Fibroblast of skin of left quadriceps (primary cell): ENCODE measurements at places on chromosomes 12 and 14.

GRCh38 chr12:132437252-132437932 is 52.6 kb upstream of the FBRSL1 start:
- no peak for DNase-seq

DNA sequence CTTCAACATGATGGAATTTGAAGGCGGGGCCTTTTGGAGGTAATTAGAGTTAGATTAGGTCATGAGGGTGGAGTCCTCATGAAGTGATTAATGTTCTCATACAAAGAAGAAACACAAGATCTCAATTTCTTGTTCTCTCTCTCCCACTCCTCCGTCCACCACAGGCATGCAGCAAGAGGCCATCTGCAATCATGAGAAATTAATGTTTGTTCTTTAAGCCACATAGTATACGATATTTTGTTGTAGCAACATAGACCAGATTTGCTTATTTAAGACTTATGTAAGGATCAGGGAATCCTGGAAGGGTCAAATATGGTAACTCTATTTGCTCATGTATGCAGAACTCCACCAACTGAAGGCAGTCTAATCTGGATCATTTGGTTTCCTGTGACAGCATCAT is 429.0 kb downstream of the LRIG3 start:
- peak; percentile 64 for DNase-seq

GRCh38 chr12:1644534-1645438 is 15.8 kb downstream of the WNT5B start:
- peak; percentile 54 for DNase-seq

DNA sequence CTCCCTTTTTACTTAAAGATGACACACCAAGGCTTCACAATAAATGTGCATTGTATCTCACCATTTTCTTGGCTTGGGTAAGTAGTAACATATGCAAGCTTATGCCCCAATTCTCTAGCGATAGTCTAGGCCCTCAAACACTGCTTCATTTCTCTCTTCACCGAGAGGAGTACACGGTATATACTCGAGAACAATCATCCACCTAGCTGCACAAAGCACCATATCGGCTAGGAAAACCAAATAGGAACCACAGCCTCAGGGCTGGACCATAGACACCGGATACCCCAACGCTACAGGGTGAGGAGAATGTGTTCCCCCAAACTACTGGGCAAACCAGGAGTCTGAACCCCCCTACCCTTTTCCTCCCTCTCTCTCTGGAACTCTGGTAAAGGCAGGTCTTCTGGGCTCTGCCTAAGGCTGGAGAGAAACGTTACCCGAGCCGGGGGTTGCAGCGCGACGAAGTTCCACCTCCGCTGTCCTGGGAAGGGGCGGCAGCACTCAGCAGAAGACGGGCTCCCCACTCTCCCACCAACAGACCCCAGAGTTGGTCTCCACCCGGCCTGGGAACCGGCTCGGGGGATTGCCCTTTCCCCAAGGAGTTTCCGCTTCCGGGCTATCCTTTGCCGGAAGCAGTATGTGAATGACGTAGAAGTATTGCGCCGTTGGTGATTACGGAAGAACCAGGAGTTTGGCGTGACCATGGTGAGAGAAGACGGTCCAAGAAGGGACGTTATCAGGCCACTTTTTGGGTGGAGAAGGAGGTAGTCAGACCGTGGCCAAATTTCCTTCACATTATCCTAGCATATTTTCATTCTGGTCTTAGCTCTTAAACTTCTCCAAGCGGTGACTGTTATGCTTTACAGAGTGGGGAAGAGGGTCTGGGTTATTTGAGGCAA is at the start of the genes AREL1 and FCF1:
Gene AREL1 (minus strand): TSS at position 582 of the 896 bp plus-strand sequence. CDS start 27,465 bp downstream, outside the sequence.
Gene FCF1 (plus strand): TSS at position 646 of the 896 bp plus-strand sequence. CDS start 54 bp downstream, at position 700.
- DNase-seq: peak; percentile 70

GRCh38 chr12:74293689-74294131 is 243.9 kb upstream of the ATXN7L3B start:
- no peak for DNase-seq

DNA sequence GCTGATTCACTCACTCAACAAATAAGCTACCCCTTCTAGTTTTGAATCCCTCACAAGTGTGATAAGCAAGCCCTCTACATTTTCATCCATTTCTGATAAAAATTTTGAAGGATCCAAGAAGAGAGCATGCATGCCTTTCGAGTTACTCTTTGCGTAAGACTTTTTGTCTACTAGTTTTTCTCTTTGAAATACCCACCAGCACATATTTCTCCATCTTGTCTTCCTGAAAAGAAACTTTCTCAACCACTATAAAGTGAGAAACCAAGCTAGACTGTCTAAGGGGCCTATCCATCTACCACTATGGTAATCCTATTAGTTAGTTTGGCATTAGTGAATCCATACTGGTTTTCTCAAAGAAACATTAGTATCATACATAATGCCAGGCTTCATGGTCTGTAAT is 56.9 kb downstream of the PARP11 start:
- no peak for DNase-seq

GRCh38 chr14:74429991-74430390 is 4.0 kb upstream of the SYNDIG1L start:
- no peak for DNase-seq

DNA sequence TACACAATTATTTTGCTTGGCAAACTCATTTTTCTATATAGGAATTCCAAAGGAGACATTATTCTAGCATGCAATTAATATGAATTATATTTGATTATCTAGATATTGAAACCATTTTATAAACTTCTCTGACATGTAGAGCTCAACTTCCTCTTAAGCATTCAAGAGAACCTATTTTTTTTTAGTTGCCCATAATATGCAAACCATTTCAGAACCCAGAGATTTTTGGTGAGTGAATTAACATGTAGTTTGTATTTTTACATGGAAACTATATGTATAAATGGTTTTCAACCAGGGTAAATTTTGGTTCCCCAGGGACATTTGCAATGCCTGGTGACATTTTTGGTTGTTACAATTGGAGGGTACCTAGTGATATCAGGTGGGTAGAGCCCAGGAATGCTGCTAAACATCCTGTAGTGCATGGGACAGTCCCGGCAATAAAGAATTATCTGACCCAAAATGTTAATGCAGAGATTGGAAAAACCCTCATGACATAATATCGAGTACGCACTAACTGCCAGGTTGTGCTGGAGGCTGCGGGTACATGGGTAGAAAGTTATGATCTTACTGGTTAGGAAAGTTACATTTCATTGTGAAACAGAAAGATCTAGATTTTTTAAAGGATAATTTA is 338.9 kb upstream of the GARIN2 start:
- DNase-seq: no peak

GRCh38 chr14:52351233-52352060 is 37.3 kb downstream of the PTGER2 start:
- peak; percentile 86 for DNase-seq

DNA sequence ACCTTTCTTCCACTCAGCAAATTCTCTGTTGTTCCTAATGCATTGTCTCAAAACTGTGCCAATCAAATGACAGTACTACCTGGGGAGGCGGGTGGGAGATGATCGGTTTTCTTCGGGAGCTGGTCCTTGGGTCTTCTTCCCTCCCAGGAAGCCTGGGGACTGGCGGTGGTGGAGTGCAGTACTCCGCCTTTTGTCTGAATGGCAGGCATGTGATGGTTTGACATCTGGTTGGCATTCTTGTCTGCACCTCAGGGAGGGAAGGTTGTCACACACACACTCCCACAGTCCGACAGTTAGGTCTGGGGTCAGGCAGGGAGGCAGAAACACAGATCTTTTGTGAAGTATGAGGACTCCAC is 114.8 kb downstream of the SNAPC1 start:
- no peak for DNase-seq

DNA sequence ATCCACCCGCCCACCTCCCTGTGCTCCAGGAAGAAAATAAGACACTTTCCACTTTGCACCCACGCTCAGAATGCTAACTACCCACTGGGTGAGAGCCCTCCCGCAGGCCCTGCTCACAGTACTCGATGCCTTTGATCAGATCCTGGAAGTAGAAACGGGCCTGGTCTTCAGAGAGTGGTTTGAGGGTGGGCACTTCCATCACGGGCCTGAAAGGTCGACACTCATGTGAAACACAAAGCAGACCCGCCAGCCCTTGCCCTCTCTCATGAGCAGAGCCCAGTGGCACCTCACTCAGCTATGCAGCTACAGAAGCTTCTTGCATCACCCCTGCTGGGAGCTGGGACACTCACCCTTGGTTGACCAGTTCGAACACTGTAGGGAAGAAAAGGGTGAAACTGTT is 41.1 kb downstream of the CAMKK2 start:
- no peak for DNase-seq

DNA sequence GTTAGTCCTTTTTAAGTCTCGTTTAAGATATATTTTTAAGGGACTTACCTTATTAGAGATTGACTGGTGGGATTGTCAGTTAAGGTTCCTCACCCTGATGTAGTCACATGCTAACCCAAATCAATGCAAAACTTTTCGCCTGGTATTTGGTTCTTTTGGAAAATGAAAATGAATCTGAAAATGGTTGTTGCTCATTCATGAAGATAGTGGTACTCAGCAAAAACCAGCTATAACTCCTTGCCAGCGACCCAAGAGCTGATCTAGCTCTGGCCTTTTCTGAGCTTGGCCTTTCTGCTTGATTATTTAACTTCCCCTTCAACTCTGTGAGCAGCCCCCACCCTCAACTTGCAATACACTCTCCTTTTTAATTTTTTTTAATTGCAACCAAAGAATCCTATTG is 85.0 kb upstream of the GTF2A1 start:
- DNase-seq: no peak

DNA sequence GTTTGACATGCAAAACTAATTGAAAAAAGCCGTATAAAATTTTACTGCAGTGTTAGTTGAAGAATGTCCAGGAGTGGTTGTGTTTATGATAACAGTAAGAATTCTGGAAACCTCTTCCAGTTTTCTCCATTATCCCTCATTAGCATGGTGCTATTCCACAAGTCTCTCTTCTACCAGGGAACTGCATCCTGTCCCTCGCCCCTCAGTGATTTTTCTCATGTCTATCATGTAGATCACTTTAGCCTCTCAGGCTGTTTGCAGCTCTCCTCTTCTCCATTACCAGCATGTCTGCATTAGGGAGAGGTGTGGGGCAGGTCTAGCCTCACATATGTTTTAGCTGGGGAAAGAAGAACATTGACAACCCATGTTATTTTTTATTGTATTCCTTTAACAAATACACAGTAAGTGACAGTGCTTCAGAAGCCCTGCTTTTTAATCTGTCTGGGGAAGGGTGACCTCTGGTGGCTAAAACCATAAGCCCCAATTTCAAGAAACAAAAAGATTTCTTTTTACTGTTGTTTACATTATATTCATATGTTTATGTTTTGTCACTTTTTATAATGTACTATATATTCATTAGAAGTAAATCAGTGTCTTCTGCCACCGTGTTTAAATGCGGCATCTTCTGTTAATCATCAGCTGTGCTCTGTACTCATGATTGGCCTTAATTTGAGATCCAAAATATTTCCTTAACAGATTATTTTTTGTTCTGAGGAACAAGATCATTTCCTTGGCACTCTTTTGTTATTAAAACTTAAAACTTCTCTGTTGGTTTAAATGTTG is 70.7 kb downstream of the RASSF8 start:
- no peak for DNase-seq

- peak; percentile 40 for DNase-seq
These were observed 649.6 kb downstream of the BCL11B start for GRCh38 chr14:98622208-98623051.

GRCh38 chr14:105859717-105860614 is 333.6 kb downstream of the TMEM121 start:
- no peak for DNase-seq

DNA sequence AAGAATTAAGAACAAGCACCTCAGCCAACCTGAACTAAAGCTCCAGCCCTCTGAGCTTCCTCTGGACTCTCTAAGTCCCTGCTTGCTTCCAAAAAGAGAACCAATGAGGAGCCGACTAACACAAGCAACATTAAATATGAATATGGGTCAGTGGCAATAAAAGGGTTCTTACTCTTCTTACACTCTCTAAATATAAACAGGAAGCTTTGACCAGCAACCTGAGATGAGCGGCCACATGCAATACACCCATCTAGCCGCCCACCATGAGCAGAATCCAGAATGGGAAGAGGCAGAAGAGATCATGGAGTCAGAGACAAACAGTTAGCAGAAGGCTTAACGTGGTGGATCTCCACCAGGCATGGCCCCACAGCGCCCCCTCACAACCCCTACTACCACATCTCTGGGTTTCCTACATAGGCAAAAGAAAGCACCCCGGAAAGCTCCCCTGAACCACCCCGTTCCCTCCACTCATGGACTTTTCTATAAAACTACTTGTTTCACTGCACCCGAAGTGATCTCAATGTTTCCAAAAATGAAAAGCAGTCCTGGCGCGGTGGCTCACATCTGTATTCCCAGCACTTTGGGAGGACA is 59.4 kb downstream of the TTC7B start:
- no peak for DNase-seq

DNA sequence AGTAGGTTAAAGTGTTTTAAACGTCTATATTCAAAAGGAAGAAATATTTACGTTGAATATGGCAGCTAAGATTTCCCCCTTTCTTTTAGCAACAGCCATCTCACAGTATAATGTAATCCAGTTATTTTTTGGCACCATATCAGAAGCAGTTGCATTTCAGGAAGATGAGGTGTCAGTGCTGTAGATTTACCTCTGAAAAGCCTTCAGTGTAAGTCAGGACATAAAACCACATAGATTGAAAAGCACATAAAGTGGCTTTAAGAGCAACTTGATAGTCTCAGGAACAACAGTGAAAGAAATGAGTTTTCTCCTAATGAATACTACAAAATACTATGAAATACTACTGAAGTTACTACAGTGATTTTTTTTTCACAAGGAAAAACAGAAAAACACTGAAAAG is 6.9 kb downstream of the MLH3 start:
- peak; percentile 58 for DNase-seq

DNA sequence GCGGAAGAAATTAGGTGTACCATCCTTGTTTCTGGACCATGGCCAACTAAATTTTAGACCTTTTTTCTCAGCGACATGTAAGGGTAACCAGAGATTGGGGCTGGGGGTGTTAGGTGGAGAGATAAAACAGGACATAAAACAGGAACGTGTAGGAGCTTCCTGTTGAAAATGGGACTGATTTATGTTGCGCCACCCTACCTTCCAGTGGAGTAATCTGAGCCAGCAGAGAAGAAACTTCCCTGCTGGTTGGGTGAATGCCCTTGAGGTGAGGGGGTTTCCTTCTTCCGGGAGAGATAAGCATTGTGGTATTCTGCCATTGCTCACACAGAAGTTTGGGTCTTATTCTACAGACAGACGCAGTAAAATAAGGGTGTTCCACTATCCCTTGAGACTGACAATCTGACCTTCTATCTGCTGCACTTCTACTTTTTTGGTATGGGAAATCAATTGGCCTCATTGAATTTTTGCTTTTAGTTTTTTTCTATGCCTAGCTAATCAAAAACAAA is 417.6 kb downstream of the PCNX1 start:
- no peak for DNase-seq

- DNase-seq: no peak
These were observed 25.3 kb downstream of the PAH start for GRCh38 chr12:102891756-102892155.

- DNase-seq: no peak
These were observed 154.3 kb downstream of the CEP83 start for GRCh38 chr12:94305130-94305957.

GRCh38 chr14:95495538-95496025 is 20.9 kb downstream of the SYNE3 start:
- DNase-seq: no peak

GRCh38 chr12:110371408-110372055 is 32.0 kb downstream of the ANAPC7 start:
- no peak for DNase-seq
